ENCODE measurements at places on chromosomes 3 and 15.

DNA sequence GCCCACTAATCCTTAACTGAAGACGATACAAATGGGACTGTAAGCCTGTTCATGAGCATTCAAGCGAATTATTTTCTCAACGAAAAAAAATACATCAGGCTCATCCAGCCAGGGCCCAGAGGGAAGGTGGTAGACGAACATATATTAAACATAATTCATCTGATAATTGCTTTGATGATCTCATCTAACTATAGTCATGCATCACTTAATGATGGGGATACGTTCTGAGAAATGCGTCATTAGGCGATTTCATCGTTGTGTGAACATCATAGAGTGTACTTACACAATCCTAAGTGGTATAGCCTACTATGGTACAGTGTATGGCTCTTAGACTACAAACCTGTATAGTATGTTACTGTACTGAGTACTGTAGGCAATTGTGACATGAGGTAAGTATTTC lies 10.0 kb upstream of the SPINK8 start:
- no peak for DNase-seq

DNA sequence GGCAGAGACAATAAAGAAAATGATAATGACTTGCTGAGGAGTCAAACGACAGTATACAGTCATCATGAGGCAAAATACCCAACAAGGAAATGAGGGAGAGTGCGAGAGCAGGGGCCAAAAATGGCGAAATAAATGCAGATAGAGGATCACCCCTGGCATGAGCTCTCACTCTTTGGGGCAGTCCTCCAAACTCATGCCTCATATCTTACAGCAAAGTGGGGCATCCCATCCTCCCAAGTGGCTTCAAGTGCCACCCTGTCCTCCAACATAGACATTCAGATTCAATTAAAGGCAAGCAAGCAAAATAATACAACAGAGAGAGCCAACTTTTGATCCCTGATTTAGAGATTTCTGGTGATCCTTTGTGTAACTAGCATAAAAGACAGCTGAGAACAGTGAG lies 278.4 kb downstream of the GBE1 start:
- no peak for DNase-seq

DNA sequence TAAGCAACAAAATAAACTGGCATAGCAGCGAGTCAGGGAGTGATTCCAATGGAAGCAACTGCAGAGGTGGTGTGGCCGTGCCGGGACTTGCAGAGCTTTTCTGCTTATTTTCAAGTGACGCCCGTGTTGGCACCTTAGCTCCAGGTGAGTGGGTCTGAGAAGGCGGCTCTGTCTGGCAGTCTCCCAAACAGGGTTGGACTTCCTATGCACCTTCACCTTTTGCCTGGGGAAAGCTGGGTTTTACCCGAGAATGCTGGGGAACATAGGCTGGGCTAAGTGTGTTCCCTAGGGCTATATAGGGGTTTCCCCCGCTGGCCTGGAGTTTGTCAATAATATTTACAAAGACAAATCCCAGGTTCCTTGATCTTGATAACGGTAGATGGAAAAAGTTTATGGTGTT lies 179.9 kb upstream of the TBL1XR1 start:
- DNase-seq: no peak

DNA sequence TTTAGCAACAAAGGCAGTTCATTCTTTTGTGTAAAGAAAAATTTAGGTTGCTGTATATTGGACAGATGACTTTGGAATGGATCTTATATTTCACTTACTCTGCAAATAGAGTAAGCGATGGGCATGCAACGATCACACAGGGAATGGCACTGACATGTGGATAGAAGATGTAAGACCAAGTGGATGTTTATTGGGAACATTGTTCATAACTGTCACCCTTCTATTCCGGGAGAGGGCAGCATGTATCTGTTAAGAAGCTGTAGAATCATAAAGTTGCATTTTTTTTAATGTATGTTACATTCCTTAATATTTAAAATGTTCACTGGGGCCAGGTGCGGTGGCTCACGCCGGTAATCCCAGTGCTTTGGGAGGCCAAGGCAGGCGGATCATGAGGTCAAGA lies 41.2 kb downstream of the HPS3 start:
- no peak for DNase-seq

- no peak for DNase-seq
Measured at GRCh38 chr15:48775546-48775945, 35.3 kb downstream of the CEP152 start.

DNA sequence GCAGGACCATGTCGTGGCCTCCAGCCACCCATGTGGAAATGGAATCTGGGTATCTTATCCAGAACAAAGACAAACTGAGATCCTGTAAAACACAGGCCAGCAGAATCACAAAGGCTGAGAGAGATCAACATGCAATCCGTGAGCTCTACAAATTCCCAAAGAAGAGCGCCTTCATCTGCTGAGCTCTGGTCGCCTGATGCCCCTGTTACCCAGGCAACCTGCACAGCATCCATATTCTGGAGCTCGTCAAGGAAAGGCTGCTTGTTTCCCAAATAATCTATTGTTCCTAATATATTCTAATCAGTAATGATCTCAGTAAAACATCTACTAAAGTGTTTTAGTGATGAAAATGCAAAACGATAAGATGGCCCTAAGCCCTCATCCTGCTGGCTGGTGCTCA lies 133.6 kb downstream of the OCA2 start:
- no peak for DNase-seq

DNA sequence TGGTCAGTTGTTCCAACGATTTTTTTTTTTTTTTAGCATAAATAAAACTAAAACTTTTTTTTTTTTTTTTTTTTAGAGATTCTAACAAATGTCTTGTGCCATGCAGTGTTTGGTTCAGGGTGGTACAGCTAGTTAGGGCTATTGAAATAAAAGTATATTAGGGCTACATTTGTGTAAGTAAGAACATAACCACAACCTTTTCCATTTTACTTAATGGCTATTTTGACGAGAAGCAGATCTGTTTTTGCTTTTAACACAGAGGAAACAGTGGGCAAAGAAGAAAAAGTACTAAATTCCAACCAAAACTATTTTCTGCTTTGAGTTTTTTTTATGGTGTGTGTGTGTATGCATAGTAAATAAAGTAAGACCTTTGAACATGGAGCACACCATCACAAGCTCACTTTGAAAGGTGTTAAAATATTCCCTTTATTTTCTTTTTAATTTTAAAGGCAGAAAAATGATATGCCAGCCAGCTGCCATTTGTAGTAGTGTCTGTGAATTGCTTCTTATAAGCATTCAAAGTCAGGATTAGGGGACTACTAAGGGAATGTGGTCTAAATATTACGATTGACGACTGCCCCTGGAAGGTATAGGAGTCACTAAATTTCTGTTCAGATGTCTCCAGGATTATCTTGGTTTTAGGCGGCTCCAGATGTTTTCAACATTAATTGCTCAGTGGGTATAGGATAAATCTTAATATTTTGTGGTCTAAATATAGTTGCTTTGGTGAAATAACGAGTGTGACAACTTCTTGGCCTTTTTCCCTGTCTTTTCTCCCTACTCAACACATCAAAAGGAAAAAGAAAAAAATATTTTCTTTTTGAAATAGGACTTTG lies 3.1 kb downstream of the RARB start:
- DNase-seq: no peak

DNA sequence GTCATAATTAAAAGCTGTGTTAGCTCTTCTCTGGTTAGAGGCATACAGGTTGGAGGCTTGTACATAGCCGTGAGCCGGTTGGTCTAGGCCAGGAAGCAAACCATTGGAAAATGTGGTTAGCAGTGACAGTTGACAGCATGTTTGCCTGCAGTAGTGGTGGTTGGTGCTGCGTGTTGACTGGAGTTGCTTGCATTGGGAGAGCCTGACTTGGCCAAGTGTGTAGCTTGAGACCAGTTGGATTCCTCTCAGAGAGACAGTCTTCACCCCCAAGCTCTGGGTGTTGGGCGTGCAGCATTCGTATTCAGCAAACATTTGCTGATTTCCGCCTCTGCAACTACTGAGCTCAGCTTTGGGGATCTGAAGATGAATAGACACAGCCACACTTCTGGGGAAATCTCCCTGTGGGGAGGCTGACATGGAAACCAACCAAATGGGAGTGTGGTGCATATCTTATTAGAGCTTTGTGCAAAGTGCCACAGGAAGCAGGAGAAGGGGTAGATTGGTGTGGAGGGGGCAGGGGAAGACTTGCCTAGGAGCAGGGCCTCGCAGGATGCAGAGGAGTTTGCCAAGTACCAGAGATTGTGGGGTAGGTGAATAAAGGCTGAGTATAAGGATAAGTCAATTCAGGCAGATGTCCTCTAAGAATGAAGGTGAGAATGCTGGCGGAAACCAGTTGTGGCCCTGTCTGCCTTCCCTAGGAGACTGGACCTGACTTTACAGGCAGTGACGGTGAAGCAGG lies 83.5 kb downstream of the IGF1R start:
- DNase-seq: no peak

DNA sequence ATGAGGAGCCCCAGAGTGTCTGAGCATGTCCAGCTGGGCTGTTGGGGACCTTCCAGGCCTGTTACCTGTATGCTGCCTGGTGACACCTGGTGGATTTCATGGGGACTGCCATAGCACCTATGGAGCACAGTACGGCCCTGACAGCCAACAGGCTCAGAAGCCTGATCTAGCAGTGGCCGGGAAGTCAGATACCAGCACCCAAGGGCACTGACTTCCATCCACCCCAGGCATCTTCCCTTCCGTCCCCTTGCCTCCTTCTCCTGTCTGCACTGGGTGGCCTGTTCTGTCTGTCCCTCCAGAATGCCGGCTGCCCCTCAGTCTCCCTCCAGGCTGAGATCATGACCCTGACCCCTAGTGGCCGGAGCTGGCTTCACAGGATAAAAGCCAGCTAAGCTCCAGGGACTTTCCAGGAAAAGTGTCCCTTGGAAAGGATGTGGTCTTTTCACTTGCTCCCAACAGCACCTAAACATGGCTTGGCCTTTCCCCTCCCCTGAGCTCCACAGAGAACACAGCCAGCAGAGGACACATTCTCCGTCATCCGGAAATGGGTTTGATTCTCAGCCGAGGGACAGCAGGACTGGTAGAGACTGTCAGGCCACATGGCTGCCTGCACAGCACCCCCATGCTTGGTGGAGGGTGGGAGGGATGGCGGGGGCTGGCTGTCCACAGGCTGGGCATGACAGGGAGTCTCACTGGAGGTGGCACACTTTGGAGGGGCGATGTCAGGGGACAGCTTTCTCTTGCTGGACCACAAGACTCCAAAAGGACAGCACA lies 9.5 kb downstream of the RPS17 start:
- no peak for DNase-seq

Data from erythroblast (primary cell).